ENCODE measurements at places on chromosomes 11 and 22.
A peak's percentile ranks its signal among the peaks of the same experiment; 100 is the strongest.

GRCh38 chr11:79232346-79232745 lies 208.5 kb downstream of the TENM4 start:
- no peak for DNase-seq

DNA sequence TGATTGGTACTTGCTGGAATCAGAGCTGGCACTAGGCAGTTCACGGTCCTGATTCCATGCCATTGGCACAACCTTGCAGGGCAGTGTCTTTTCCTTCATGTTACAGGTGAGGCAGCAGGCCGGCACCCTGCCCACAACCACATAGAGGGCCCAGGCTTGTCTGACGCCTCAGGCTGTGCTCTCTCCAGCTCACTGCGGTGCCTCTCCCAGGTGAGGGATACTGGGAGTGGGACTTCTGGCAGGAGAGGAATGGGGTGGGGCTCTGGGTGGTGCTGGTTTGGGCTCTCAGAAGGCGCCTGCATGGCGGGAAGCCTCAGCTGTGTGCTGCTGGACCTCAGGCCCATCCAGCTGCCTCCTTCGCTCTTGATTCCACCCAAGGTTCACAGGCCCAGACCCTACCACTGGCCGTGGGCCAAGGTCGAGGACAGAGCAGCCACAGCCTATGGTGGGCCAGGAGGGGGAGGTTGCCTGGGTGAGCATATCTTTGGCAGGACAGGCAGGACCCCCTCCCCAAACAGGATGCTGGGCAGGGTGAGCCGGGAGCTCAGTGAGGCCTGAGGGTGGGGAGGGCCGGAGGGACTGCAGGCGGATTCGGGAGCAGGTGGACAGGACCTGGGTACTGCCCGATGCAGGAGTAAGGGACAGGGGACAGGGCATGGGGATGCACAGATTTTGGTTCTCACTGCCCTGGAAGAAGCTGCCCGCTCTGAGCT lies 7.0 kb upstream of the MPPED1 start:
- DNase-seq, result no peak

GRCh38 chr11:96081561-96081960 lies 157.7 kb upstream of the MTMR2 start:
- DNase-seq, result no peak

- DNase-seq, result no peak
Measured at GRCh38 chr11:105840391-105840790, 181.6 kb downstream of the MSANTD4 start.

GRCh38 chr11:100574894-100575769 lies 112.0 kb upstream of the ARHGAP42 start:
- peak; percentile 39 for DNase-seq

DNA sequence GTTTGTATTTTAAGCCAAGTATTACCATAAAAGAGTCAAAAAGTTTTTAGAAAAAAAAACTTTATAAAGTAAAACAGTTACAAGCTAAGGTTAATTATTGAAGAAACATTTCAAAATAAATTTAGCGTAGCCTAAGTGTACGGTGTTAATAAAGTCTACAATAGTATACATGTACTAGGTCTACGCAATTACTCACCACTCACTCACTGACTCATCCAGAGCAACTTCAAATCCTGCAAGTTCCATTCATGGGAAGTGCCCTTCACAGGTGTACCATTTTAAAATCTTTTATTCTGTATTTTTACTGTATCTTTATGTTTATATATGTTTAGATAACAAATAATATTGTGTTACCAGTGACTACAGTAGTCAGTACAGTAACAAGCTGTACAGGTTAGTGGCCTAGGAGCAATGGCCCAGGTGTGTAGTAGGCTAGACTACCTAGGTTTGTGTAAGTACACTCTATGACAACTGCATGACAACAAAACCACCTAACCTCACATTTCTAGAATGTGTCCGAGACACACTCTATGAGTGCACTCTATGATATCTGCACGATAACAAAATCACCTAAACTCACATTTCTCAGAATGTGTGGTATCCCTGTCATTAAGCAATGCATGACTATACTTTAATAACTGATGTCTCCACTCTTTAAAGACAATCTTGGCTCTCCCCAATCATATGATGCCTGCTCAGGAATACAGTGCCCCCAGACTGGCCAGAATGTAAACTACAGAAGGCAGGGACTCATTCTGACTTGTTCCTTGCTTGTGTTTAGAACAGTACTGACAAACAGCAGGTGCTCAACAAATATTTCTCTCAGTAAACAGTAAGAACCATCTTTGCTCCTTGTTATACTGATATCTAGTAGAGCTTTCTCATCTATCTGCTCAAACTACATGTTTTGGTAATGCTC lies 21.2 kb downstream of the KMT5B start:
- no peak for DNase-seq

DNA sequence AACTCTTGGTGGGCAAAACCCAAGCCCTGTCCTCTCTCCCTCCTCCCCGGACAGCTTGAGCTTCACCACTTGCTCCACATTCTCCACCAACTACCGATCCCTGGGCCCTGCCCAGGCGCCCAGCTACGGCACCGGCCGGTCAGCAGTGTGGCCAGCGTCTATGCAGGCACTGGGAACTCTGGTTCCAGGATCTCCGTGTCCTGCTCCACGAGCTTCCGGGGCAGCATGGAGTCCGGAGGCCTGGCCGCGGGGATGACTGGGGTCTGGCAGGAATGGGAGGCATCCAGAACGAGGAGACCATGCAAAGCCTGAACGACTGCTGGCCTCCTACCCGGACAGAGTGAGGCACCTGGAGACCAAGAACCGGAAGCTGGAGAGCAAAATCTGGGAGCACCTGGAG lies 68.9 kb upstream of the RTL6 start:
- no peak for DNase-seq

DNA sequence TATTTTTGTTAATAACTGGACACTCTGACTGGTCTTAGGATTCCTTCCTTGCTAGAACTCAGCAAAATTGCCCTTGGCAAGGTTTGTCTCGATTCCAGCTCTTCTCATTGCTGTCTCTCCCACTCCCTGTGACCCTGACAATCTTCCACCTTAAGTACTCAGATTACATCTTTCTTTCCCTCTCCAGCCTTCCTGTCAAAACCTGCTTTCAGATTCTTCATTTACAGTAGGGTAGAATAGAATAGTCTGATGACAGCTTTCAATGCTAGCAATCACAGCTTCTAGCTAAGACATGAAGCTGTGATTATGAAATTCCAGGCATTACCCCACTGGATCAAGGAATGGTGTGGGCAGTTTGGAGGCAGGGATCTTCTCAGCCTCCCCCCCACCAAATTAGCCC lies 39.2 kb upstream of the LMO2 start:
- peak; percentile 6 for DNase-seq

DNA sequence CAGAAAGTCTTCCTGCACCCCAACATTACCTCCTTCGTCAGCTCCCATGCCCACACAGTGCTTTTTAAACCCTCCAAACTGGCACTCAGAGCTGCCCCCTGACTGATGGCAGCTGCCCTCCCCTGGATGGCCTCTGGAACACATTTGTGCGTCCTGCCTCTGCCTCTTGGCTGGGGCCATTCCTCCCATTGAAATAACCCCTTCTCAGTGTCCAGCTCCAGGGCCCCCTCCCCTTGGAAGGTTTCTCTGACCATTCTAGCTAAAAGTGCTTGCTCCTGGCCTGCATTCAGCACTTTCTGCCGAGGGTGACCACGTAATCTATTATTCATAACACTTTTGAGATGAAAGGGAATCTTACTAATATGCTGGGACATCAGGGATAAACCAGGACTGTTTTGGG lies 130.0 kb downstream of the PARVA start:
- DNase-seq, result no peak

All from adipocyte (in vitro differentiated cells).